ENCODE measurements at places on chromosomes 2 and 18.

DNA sequence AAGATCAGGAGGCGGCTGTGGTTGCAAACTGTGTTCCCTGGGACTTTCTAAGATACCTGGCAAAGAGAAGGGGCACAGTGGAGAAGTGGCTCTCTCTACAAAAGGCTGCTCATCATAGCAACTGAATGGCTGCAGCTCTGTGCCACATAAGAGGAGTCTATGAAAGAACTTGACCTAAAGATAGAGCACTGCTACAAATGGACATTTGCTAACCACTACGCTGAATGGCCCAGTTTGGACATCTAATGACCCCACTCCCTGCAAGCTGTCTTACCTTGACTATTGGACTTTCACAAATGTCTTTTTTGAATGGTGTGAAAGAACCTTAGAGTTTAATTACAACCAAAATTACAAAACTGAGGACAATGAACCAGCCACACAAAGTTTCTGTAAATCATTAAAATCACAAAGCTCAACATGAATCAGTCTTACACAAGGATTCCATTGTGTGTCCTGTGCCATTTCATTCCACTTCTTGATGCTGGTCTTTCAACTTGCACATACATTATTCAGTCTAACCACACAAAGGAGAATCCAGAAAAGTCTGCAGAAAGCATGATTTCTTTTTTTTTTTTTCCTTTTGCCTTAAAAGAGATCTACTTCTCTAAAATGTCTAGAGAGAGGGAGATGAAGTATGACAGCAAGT lies 154.0 kb downstream of the LAMA1 start:
- no peak for DNase-seq

- DNase-seq = no peak
Measured at GRCh38 chr2:150292807-150293206, 194.7 kb downstream of the RND3 start.

DNA sequence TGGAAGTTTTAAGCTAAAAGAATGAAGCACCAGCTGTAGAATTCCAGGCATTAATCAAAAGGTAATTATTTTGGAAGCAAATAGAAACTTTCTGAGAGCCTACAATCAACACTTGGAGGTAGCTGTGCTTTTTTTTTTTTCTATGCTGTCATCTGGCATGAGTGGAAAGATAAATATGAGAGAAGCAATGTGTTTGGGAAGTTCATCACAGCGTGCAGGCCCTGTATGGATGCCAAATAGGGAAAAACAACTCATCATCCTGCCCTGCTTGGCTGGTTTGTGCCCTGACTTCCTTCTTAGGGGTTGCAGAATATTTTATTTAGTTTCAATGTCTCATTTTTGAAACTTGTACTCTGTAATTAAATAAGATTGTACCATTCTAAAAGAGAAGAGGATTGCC lies 437.4 kb downstream of the PIK3C3 start:
- no peak for DNase-seq

DNA sequence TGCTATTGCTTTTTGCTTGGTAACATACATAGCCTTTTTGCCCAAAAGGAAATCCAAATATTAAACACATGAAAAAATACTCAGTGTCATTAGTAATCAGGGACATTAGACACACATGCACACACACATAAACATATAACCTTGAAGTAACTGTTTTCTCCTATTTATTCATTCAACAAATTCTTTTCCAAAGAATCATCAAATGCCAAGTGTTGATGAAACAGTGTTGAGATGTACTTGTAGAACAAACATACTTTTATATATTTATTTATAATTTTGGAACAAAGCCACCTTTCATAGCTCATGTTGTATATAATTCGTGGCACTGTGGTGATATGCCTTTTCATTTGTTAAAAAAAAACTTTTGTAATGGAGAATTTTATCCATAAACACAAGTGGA lies 81.0 kb downstream of the APLF start:
- DNase-seq = no peak

GRCh38 chr2:218876562-218877219 lies 4.0 kb upstream of the WNT10A start:
- DNase-seq = no peak

GRCh38 chr2:37985333-37985732 lies 60.2 kb downstream of the RMDN2 start:
- DNase-seq = no peak
